Vagina (tissue), 2 donors: ENCODE measurements at places on chromosomes 1 and 21.

- H3K36me3 ChIP-seq, result no peaks in the 10 kb centered on the region
- no peaks in the 10 kb centered on the region for H3K27me3 ChIP-seq
- H3K4me1 ChIP-seq, result no peaks in the 10 kb centered on the region
- no peak for DNase-seq
- no peak overlapping the region for H3K27ac ChIP-seq
Observed at GRCh38 chr1:187763465-187763864, 934.7 kb downstream of the PLA2G4A start.

DNA sequence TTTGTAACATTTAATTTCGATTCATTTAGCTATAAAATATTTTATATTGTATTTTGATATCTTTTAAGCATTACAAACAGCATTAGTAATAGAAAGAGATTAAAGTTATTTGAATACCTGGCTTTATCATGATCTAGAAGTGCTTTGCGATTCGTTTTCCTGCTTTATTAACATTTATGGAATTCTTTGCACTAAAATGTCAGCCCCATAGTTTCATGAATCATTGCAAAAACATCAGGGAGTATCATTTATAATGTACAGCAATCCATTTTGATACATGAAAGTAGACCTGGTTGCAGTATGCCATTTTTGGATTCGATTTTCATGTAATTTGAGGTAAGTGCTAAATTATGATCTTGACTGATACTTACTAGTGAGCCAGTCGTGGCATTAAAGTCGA is 108.0 kb upstream of the DPYD start:
- no peaks in the 10 kb centered on the region for H3K4me1 ChIP-seq
- H3K27ac ChIP-seq, result no peak overlapping the region
- DNase-seq, result no peak

- H3K36me3 ChIP-seq, result no peaks in the 10 kb centered on the region
- DNase-seq, result no peak
- no peak overlapping the region for H3K27ac ChIP-seq
- H3K4me3 ChIP-seq, result no peak overlapping the region
- no peaks in the 10 kb centered on the region for H3K4me1 ChIP-seq
Observed at GRCh38 chr1:109386054-109386717, 11.5 kb downstream of the SORT1 start.

- no peak for DNase-seq
- peaks cover 55% of the 10 kb centered on the region for H3K4me1 ChIP-seq
- H3K27me3 ChIP-seq, result no peaks in the 10 kb centered on the region
- H3K36me3 ChIP-seq, result no peaks in the 10 kb centered on the region
- H3K27ac ChIP-seq, result no peak overlapping the region
Observed at GRCh38 chr1:174008979-174009378, 13.2 kb downstream of the RC3H1 start.

DNA sequence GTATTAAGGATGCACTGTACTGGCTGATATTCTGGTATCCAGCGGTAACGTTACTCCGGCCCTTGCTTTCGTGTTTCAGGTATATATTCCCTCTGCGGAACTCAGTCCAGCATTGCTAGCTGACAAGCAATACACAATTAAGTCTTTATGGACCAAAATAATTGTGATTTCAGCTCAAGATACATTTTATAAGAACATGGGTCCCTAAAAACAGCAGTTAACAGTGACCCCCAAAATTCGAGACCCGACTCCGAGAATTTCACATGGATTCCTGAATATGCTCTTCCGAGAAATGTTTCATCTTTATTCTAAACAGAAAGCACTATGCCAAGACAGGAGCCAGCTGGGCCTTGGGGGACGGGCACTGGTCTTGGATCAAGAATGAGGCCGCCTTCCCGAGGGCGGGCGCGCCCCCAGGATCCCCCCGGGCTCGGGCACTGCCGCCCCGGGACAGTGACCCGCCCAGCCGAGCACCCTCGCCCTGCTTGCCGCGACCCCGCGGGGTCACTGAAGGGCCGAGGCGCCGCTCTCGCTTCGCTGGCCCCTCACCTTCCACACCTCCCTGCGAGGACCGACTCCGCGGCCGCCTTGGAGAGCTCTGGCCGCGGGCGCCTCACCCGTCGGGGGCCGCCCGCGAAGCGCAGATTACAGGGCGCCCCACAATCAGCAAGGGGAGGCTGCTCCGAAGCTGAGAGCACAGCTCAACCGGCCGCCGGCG is 610 bp downstream of the SCYL3 start:
- no peak for DNase-seq
- H3K36me3 ChIP-seq, result no peaks in the 10 kb centered on the region
- no peaks in the 10 kb centered on the region for H3K27me3 ChIP-seq

DNA sequence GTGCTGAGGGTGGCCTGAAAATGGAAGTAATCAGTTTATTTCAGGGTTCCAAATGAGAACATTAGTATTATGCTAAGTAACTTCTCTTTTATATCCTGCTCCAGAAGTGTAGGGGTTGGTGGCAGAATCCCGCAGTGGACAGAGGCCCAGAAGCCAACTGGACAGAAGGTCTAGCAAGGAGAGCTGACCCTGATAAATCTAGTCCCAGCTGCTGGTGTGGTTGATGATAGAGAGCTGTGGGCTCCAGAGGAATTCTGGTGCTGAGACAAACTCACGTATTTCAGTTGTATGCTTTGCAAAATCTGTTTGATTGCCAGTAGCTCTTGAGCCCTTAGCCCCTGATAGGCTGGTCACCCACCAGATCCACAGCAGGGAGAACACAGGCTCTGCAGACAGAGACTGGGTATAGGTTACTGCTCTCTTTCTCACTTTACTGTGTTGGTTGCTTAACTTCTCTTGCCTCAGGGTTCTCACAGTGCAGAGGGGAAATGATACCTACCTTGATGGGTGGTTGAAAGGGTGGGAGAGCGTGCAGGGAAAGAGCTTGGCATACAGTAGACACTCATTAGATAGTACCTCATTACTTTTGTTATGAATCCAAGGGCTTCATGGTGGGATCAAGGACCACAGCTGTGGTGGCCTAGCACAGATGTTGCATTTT is 29.6 kb upstream of the CACNA1E start:
- no peaks in the 10 kb centered on the region for H3K36me3 ChIP-seq
- H3K27me3 ChIP-seq, result no peaks in the 10 kb centered on the region
- H3K4me3 ChIP-seq, result no peak overlapping the region
- no peak overlapping the region for H3K27ac ChIP-seq

DNA sequence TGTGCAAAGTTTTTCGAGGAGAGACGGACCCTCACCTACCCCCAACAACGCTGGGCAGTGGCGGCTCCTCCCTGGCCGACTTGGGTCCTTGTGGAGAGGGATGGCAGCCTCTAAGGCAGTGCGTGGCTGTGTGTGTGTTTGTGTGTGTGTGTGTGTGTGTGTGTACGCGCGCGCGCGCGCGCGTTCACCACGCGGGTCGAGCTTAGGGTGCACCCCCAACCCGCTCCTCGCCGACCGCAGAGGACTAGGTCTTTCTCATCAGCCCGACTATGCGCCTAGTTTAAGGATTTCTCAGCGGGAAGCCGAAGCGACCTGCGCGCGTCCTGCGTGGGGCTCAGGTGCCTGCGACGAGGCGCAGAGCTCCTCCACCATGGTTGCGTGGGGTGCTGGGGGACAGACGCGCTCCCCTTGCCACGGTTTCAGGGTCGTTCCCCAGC is 940 bp downstream of the SOX13 start:
- no peaks in the 10 kb centered on the region for H3K36me3 ChIP-seq
- no peaks in the 10 kb centered on the region for H3K27me3 ChIP-seq
- peaks cover 45% of the 10 kb centered on the region for H3K4me1 ChIP-seq
- H3K4me3 ChIP-seq, result peak overlapping the region; percentile 91
- H3K27ac ChIP-seq, result peak overlapping the region; percentile 97
